Caudate nucleus (tissue), 63 donors: ENCODE measurements at places on chromosomes 5 and 9.

DNA sequence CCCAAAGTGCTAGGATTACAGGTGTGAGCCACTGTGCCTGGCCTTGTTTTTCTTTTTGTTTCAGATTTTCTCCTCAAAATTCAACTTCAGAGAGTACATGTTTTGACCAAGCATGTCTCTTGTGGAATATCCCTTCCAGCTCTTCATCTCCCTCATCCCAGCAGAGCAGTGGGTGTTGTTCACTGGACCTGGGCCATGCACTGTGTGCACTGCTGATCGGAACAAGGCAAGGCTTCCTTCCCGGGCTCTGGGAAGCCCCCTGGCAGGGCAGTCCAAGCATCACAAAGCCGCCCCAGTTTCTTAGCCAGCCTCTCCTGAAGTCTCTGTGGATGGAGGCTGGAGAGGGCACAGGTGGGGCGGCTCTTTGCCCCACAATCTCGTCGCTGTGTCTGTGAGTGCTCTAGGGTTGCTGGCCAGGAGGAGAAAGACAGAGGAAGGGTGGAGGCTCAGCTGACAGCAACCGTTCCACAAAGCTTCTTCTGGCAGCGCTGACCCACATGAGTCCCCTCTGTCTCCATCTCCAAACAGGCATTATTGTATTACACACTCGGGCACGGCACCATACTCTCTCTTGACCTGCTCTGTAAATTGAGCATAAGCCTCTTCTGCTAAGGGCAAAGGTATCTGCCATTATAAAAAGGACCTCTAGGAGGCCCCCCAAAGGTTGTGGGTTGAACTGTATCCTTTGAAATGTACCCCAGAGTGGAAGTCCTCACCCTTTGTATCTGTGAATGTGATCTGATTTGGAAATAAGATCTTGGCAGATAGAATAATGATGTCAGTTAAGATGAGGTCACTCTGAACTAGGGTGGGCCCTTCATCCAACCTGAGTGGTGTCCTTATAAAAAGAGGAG is 89.6 kb downstream of the TARS1 start:
- no peak for DNase-seq

DNA sequence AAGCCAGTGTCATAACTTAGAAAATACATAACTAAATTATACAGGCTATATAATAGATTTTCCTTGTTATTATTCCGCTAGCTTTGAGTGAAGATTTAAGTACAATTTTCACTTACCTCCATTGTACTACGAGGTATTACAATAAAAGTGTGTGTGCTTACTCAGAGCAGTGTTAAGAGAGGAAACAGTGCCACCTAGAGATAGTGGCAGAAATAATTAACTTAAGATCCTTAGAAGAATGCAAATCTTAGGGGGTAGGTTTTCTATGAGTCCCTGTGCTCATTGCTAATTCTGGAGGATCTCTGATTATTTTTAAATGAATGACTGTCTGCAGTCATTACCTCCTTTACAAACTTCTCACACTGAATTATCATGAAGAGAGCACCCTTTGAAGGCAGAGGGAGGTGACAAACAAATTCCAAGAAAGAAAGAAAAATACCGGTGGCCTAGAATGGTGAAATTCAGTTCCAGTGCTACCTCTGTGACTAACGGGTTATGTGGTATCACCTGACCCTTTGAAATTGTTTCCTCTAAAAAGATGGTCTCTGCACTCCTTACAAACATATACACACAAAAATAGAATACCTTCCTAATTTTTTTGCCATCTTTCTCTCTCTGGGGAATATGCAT is 379.8 kb downstream of the TRIM36 start:
- DNase-seq, result no peak

- no peak for DNase-seq
Measured at GRCh38 chr9:93134015-93134739, at the start of gene NINJ1. Gene NINJ1 (minus strand): TSS chr9:93134251. CDS start chr9:93134217, 34 bp downstream.

- DNase-seq, result no peak
Measured at GRCh38 chr5:178576591-178577351, 13.4 kb downstream of the COL23A1 start.

DNA sequence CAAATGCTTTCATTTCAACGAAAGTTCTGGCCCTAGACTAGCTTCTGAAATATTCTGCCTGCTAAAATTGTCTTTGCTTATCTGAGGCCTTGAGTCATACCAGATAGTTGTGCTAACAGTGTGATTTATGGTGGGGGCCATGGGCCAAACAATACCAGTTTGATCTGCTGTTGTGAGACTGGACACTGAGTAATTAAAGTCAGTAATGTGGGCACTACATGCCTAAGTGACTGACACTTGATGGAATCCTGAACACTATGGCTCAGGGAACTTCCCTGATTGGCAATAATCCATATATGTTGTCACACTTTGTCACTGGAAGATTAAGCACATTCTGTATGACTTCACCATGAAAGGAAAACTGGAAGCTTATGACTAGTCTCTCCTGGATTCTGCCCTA is 127.6 kb upstream of the CYLC2 start:
- no peak for DNase-seq

- DNase-seq, result no peak
Measured at GRCh38 chr5:25029004-25029403, 384.2 kb upstream of the CDH10 start.

DNA sequence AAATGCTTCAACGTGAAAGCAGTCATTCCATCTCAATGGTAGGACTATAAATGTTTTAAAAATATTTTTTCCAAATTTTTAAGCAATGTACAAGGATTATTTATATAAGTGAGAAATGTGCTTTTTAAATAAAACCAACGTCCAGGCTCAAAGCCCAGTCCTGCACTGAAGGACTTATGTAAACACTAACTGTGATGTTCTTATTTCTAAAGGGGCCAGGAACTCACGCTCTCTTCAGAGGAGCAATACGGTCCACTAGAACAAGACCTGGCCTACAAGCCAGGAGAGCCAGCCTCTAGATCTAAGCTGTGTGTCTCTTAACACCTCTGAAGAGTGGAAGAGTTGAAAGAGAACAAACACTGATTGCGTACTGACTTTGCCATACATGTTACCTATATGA is 12.1 kb downstream of the TTLL11 start:
- DNase-seq, result no peak

DNA sequence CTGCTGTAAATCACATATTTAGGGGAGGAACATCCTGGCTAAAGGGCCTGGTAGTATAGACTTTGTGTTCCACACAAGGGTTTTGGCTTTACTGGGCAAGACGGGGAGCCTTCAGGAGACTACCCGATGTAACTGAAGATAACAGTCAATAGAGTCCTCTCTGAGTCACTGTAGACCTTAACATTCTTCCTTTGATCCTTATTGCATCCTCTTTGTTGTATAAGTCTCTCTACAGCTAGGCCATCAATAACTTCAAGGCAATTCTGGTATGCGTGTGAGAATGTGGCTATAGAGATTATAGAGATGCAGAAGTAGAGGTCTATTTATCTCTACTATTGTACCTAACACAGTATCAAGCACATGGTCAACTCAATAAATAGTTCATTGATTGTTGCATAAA is 67.3 kb upstream of the STK32A start:
- no peak for DNase-seq

- DNase-seq, result peak; percentile 42
Measured at GRCh38 chr9:110257097-110257841, 962 bp upstream of the TXN start.

- no peak for DNase-seq
Measured at GRCh38 chr9:26033336-26033735, 355.1 kb upstream of the TUSC1 start.

DNA sequence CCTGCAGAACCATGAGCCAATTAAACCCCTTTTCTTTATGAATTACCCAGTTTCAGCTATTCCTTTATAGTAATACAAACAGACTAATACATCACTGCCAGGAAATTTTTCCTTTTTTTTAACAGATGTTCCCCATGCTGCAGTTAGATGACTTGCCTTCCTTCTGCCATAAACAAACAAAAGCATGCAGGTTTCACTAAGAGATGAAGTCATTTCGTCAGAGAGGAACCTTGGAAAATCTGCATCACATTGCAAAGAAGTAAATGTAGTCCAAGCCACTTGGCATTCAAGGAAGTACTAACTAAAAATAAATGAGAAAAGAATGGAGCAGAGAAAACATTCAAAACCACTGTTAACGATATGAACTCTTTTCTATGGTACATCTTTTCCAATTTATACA is 194.1 kb upstream of the EFNA5 start:
- DNase-seq, result no peak

DNA sequence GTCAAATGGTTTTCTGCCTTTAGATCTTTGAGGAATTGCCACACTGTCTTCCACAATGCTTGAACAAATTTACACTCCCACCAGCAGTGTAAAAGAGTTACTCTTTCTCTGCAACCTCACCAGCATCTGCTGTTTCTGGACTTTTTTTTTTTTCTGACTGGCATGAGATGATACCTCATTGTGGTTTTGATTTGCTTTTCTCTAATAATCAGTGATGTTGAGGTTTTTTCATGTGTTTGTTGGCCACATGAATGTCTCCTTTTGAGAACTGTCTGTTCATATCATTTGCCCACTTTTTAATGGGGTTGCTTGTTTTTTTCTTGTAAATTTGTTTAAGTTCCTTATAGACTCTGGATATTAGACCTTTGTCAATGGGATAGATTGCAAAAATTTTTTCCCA is 129.2 kb upstream of the PTGER4 start:
- no peak for DNase-seq

GRCh38 chr5:134289509-134290113 is 63.7 kb upstream of the PPP2CA start:
- peak; percentile 39 for DNase-seq

- DNase-seq, result no peak
Measured at GRCh38 chr9:129838707-129839259, 3.5 kb downstream of the USP20 start.

GRCh38 chr9:130912932-130913598 is 16.5 kb upstream of the QRFP start:
- DNase-seq, result peak; percentile 16

DNA sequence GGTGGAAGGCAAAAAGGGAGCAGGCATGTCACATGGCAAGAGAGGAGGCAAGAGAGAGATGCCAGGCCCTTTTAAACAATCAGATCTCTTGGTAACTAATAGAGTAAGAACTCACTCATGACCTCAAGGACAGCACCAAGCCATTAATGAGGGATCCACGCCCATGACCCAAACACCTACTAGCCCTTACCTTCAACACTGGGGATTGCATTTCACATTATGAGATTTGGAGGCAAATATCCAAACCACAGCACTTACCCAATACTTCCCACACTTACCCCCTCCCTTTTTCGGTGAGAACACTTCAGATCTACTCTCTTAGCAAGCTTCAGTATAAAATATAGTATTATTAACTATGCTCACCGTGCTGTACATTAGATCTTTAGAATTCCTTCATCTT is 41.9 kb downstream of the ZNF354A start:
- DNase-seq, result no peak

GRCh38 chr5:66417781-66418180 is 178.4 kb upstream of the MAST4 start:
- DNase-seq, result no peak

DNA sequence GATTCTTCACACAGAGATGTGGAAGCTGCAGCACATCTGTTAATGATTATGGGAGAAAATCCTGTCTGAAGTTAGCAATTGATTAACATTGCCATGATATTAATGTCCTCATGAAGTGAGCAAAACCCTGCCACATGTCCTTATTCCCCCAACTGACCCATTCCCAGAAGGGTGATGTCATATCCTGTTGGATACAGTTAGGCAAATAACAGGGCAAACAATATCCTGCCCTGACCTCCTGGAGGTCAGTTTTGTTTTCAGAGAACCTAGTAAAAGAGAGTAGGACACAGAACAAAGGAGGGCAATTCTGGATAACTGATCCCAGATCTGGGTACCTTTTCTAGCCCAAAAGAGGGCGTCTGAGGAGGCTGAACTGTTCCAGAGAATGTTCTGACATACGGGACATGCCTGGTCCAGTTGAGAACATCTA is 11.0 kb downstream of the ABLIM3 start:
- DNase-seq, result no peak

DNA sequence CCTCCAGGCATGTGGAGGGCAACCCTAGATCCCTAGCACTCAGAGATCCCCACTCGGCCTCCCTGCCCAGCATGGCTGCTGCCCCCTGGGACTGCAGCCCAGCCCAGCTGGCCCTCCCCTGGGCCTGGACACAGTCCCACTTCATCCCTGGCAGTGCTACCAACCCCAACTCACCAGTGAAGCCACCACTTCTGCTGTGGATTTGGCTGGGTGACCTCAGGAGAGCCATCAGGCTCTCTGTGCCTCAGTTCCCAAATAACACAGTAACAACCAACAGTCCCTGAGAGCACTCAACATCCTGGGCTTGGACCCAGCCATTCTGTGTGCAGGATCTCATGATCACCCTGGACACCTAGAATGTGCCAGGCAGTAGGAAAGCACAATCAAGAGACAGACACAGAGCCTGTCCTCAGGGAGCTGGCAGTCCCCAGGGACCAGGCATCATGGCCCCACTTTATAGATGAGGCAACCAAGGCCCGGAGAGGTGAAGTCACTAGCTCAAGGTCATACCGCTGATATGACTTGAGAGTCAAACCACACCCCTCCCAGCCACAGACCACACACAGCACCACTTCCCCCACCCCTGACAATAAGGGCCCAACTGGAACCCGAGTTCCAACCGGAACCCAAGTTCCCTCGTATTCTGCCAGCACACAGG is 4.7 kb upstream of the PSMB7 start:
- DNase-seq, result no peak

- DNase-seq, result no peak
Measured at GRCh38 chr5:92927291-92927778, 653.7 kb downstream of the NR2F1-AS1 start.

DNA sequence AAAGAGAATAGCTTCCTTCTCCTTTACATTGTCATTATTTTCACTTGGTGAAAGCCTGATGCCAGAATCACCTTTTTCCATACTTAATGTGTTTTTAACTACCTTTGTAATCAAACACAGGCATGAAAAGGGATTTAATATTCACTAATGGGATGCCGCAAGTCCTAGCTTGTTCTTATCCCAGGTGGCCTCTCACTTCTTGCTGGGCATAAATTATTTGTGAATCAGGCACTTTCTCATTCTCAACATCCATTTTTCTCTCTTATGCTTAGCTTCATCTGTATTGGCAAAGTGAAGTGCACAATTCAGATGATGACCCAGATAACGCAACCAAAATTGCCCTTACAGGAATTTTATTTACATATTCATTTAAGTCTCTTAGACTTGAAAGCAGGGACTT is 10.9 kb downstream of the ACTL7B start:
- no peak for DNase-seq

DNA sequence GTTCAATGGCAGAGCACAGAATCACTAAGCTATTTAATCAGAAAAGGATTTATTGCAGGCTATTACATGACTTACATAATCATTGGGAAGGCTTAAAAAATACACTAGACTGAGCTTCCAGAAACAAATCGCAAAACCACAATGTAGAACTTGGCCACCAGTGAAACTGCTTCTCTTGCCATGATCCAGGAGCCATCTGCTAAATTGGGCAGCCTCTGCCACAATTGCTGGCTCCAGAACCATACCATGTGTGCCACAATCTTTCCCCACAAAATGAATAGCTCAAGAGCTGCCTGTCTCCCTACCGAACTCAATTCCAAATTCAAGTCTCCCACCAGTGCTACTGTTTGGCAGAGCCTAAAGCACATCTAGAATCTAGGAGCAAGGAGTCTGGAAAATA is 9.8 kb upstream of the ERAP1 start:
- DNase-seq, result peak; percentile 95
